ENCODE measurements at places on chromosomes 2 and 18.

- DNase-seq, result no peak
Measured at GRCh38 chr2:181196401-181196800, 216.0 kb downstream of the UBE2E3 start.

DNA sequence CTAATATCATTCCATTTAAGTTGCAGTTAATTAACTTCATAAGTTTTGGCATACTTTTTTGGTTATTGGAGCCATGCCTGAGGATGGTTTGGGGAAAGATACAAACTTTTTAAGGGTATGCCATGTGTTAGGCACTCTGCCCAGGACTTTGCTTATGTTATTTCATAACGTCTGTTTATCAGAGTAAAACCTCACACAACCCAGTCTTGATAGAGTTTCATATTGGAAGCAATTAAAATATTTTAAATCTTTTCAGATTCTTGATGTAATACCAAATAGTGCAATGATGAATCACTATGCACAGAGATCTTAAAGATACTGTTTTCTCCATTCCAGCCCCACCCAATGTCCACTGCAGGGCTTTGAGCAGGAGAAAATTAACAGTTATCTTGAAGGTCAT, 529.1 kb upstream of the HNMT start:
- no peak for DNase-seq

- DNase-seq, result no peak
Measured at GRCh38 chr2:53708988-53709387, 58.6 kb upstream of the CHAC2 start.

DNA sequence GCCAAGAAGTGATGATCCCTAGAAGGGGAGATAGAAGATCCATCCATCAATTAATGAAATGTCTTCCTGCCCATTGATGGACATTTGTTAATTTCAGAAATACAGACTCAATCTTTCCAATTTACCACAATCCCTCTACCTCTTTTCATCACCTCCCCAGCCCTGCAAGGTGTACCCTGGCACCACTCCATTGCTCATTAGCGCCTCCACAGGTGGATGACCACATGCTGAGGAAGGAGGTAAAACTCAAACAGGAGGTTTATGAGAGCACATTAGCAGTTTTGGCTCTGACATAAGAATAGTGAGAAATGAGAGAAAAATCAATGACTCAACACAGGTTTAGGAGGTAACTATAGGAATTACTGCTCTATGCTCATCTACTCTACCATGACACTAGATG, 208.0 kb downstream of the C1D start:
- DNase-seq, result no peak

DNA sequence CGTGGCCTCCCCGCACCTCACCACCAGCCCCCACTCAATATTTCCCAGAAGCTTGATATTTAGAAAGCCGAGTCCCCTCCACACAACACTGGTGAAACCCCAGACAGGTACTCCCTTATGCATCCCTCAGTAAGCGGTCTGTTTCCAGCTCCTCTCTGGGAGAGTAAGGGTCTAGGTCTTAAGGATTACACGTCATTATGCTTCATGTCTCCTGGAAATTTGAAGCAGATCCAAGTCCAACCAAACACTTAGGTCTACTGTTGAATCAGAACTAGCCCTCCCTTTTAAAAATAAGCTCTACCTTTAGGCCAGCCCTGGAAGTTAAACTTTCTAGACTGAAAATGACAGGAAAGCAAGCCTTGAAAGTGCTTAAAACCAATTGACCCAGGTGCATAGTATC, 1.5 kb upstream of the OST4 start:
- no peak for DNase-seq
